ENCODE measurements at places on chromosomes 3 and 15.
A peak's percentile ranks its signal among the peaks of the same experiment; 100 is the strongest.

GRCh38 chr15:99399061-99399460 lies 147.8 kb downstream of the LRRC28 start:
- DNase-seq, result no peak

GRCh38 chr15:52144656-52145178 lies 32.1 kb upstream of the BCL2L10 start:
- no peak for DNase-seq

GRCh38 chr15:41870689-41871081 lies 23.2 kb downstream of the SPTBN5 start:
- DNase-seq, result peak; percentile 56

DNA sequence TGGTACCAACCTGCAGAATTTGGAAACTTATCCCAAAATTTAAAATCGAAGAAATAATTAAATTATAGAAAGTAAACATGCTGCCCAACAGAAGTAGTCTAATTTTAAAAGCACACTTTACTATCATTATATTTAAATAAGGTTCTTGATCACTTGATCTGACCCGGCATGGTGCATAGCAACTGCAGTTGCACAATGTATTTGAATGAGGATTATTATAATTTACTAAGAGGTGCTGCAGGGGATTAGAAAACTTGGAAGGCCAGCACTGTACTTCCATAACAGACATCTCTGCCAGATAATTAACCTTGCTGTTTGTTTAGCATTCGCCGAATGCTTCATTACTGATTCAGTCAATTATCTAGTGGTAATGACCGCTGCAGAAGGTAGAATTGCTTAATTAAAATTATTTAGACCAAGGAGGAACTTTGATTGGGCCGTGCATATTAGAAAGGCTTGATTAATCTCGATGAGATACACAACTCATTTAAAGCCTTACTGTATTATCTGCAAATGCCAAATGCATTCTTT lies 971.6 kb downstream of the ZPLD1 start:
- no peak for DNase-seq

- no peak for DNase-seq
These were observed 75.9 kb downstream of the STRIT1 start for GRCh38 chr3:155217591-155217990.

- DNase-seq, result no peak
These were observed 3.9 kb upstream of the HEG1 start for GRCh38 chr3:125059488-125060245.

DNA sequence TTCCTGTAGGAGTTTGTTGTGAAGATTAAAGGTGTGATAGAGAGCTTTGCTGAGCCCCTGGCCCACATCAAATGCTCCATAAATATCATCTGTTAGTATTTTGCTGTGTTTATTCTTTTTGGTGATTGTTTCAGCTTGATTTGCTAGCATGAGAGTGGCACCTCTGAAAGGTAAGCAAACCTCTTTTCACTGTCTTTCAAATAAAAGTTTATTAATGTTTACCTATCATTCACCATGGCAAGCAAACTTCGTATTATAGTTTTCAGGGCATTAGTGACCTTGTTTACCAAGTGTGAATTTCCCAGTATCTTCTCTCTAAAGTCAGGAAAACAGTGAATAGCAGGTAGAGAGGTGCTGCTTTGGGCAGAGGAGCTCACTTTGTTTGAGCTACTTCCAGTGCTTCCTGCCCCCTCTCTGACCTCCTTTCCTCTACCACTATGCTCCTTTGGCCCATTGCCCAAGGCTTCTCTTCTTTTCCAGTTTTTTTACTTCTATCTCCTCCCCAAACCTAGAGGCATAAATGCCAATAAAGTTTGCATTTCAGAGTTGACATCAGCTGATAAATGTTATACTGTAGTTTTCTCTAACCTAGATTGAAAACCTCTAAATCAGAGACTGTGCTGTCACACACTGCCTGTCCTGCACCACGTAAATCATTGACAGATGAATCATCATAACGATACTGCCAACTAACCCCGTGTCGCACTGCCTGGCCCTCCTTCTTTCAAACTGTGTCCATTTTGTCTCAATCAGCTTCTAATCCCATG lies 569.0 kb downstream of the TUSC7 start:
- no peak for DNase-seq

GRCh38 chr3:124019291-124019690 lies 27.4 kb upstream of the ROPN1 start:
- no peak for DNase-seq
